ENCODE measurements at places on chromosomes 16 and 17.

DNA sequence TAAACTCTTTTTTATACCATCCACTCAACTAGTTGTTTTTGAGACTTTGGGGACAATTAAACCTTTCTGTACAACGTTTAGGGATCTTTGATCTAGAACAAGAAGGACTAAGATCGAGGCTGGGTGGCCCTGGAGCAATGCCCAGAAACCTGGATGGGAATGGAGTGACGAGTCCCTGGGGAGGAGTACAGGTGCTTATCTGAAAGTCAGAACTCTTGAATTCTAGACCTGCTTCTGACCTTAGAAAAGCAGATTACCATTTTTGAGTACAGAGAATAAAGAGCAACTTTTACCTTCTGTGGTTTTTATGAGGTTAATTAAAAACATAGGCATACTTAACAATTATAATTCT, 17.8 kb downstream of the UBE2Z start:
- DNase-seq: no peak

- no peak for DNase-seq
Observed at GRCh38 chr16:5895137-5895536, 797.5 kb upstream of the EEF2KMT start.

- DNase-seq: no peak
Observed at GRCh38 chr16:12293017-12293618, 316.6 kb downstream of the SNX29 start.

DNA sequence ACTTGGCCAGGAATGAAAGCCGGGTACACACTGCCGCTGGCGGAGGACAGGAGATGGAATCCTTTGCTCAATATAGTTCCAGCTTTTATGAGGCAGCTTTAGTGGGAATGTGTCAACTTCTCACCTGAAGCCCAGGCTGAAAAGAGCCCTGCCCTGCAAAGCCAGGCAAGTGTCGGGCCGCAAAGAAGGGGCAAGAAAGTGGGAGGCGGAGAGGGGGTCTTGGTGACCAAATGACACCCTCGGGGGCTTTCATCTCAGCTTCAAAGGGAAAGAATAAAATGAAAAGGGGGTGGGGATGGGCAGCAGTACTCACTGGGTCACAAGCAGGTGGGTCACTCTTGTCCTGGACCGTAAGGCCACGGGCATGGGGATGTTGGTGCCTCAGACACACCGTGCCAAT, 62.9 kb downstream of the C16orf95 start:
- no peak for DNase-seq

DNA sequence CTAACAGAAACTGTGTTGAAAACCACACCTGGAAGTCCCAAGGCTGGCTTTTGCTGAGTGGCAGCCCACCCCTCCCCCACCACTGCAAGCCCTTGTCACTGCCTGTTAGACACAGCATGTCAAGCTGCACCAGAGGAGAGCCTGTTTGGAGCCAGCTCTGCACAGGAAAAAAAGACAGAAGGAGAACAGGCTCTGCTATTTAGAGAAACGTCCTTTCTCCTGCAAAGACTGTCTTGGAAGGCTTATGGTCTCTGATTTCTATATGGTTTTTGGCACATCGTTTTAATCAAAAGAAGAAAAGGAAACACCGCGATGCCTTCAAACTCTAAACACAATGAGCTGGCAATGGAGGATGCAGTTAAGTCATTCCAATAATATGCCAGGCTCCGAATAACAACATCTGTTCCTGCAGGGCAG, 275.5 kb downstream of the MAP2K4 start:
- DNase-seq: no peak

DNA sequence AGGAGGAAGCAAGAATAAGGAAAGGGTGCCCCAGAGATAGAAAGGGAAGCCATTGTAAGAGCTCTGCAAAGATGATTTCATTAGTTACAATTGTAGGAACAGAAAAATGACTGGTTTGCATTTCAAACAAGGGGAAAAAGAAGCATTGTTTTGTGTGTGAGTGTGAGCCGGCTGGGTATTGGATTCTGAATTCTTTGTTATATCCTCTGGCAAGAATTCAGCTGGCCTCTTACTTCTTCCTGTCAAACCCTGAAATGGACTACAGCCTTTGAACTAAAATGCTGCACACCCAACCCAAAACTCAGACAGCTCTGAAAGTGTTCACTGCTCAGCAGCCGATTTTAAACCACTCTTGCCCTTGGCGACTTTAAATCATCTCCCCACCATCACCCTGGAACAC, 461.3 kb downstream of the PMP22 start:
- DNase-seq: no peak
